Hematopoietic multipotent progenitor cell (in vitro differentiated cells): ENCODE measurements at places on chromosomes 7 and 10. TPM values are rescaled to one million over a fixed set of nuclear protein-coding genes. Genes with fewer than 3 reads are reported as not detected.

GRCh38 chr10:115073796-115074195 lies 19.4 kb upstream of the ATRNL1 start:
- no peak for DNase-seq

GRCh38 chr7:100745184-100745583 lies 11.8 kb downstream of the ZAN start:
- no peak for DNase-seq

DNA sequence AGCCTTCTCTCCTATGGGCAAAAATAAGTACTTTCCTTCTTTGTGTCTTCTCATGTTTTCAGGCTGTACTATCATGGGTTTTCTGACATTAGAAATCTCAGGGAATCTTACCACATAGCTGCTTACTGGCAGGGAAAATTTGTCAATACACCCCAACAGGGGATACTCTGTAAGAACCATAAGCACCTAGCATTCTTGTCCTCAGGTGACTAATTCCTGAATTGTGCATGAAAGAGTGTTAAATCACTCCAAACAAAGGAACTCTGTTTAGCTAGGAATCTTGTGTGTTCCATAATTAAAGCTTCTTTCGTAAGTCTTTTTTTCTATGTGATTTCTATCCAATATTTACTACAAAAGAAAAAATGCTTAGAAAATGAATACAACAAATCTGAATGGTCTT lies 206.7 kb upstream of the POT1 start:
- DNase-seq, result no peak

DNA sequence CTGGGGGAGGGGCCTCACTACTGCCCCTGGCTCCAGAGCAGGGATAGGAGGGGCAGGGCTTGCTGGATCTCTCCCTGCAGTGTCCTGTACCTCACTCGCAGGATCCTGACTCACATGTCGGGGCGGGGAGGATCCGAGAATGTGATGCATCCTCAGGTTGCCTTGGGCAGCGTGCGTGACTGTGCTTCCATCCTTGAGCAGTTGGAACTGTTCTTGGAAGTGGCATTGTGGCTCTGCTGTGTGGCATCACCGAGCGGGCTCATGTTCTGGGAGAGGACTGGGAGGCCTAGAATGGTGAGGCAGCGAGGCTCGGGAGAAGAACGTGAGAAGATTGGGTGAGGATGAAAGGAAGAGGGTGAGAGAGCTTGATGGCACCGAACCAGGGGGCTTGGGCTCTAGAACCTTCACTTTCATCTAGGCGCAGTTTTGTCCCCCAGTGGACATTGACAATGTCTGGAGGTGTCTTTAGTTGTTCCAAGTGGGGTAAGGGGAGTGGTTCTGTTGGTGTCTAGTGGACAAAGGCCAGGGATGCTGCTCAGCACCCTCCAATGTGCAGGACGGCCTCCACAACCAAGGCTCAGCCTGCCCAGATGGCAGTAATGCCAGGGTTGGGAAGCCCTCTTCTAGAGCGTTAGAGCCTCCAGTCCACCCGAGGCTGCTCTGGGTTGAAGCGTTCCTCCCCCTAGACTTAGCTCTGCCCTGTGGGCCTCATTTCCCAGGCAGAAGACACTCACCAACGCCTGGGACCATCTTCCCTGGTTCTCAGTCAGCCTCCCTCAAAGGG lies 8.4 kb downstream of the RARRES2 start:
- no peak for DNase-seq

COL26A1 gene
- under 0.01 TPM for total RNA-seq

NEURL1 gene
- 6.7 TPM for total RNA-seq

- no peak for DNase-seq
Measured at GRCh38 chr10:101123085-101123814, 7.8 kb upstream of the TLX1 start.

AKR1D1 gene
- not detected for total RNA-seq

KLF14 gene
- not detected for total RNA-seq

DNA sequence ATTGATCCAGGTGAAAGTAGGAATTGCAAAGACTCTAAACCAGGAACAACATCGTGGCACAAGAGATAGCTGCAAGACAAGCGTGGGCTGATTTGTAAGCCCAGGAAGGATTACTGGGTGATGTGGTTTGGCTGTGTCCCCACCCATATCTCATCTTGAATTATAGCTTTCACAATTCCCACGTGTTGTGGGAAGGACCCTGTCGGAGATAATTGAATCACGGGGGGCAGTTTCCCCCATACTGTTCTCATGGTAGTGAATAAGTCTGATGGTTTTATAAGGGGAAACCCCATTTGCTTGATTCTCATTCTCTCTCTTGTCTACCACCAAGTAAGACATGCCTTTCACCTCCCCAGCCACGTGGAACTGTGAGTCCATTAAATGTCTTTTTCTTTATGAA lies 59.5 kb downstream of the ST8SIA6 start:
- DNase-seq, result no peak

GRCh38 chr7:121288894-121289293 lies 39.9 kb upstream of the WNT16 start:
- no peak for DNase-seq

- no peak for DNase-seq
Measured at GRCh38 chr10:14040787-14041631, 289.7 kb downstream of the FRMD4A start.

ACBD7 gene
- total RNA-seq, result 0.81 TPM

DNA sequence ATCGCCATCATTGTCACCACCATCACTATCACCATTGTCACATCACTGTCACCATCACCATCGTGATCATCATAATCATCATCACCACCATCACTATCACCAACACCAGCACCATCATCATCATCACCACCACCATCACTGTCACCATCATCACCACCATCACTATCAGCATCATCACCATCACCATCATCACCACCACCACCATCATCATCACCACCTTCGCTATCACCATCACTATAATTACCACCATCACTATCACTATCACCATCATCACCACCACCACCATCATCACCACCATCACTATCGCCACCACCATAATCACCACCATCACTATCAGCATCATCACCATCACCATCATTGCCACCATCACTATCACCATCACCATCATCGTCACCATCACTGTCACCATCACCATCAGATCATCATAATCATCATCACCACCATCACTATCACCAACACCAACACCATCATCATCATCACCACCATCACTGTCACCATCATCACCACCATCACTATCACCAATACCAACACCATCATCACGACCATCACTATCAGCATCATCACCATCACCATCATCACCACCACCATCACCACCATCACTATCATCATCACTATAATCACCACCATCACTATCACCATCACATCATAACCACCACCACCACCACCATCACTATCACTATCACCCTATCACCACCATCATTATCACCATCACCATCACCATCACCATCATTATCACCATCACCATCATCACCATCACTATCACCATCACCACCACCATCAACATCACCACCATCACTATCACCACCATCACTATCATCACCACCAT lies 6.0 kb upstream of the GNA12 start:
- DNase-seq, result no peak

GRCh38 chr7:127717502-127718339 lies 65.7 kb downstream of the SND1 start:
- DNase-seq, result no peak

DNA sequence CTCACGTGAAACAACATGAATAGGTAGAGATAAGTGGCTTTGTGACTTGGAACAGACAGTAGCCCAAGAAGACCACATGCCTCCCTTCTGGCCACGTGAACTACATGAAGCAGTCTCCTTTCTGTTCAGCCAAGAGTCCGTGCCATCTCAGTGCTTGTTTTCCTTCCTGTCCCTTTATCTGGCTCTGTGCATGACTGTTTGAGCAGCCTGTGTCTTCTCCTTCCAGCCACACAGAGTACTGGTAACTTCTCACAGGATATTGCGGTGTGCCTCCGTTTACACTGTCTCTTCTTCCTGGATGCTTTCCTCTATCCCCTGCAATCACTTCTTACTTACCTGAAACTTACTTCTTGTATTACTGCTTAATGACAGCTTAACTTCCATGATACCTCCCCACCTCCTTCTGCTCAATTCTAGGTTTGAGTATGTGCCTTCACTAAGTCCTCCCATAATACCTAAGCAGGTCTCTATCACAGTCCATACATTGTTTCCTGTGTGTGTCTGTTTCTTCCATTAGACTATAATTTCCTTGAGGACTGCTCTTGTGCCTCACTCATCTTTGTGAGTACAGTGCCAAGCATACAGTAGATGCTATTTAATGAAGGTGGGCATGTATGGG lies 748.7 kb downstream of the AUTS2 start:
- no peak for DNase-seq

GSTO2 gene
- 5.7 TPM for total RNA-seq

GRCh38 chr10:88026031-88026430 lies 162.6 kb downstream of the PTEN start:
- DNase-seq, result no peak

- no peak for DNase-seq
Measured at GRCh38 chr7:92053312-92053711, 81.0 kb downstream of the CYP51A1 start.

DNA sequence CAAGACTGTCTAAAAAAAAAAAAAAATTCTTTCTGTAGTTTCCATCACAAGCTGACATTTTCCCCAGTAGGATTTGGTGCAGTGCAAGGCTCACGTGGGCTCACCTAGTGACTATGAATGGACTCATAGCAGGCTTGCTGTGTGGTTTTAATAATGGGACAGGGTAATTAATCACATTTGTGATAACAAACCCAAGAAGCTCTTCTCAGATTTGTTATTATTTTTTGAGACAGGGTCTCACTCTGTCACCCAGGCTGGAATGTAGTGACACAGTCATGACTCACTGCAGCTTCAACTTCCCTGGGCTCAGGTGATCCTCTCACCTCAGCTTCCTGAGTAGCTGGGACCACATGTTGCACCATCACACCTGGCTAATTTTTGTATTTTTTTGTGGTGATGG lies 40.0 kb downstream of the NACAD start:
- no peak for DNase-seq

IPMK gene
- 3.2 TPM for total RNA-seq

CALHM1 gene
- not detected for total RNA-seq

NPC1L1 gene
- total RNA-seq, result under 0.01 TPM

- DNase-seq, result no peak
Measured at GRCh38 chr7:76073335-76073990, 25.6 kb downstream of the MDH2 start.

DNA sequence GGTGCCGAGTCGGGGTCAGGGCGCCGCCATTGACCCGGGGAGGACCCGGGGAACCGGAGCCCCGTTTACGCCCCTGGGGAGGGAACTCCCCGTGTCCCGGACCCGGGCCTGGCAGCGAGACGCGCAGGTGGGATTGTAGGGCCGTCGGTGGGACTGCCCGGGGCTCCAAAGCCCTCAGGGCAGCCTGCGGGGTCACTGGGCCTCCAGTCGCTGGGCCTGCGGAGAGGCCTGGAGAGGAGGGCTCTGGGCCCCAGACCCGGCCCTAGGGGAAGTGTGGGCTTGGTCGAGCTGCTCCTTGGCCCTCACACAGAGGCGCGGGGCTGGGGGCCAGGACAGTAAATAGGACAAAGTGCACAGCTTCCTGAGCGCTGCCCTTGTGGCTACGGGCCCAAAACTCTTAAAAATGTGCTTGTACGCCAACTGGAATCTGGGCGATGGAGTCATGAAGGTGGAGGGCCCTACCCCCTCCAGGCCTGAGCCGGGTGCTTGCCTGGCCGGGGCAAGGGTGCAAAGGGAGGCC lies 657 bp downstream of the ECHDC3 start:
- no peak for DNase-seq

- DNase-seq, result no peak
Measured at GRCh38 chr10:123879606-123880257, 11.9 kb downstream of the CPXM2 start.

GRCh38 chr10:14014423-14014822 lies 316.3 kb downstream of the FRMD4A start:
- no peak for DNase-seq

DNA sequence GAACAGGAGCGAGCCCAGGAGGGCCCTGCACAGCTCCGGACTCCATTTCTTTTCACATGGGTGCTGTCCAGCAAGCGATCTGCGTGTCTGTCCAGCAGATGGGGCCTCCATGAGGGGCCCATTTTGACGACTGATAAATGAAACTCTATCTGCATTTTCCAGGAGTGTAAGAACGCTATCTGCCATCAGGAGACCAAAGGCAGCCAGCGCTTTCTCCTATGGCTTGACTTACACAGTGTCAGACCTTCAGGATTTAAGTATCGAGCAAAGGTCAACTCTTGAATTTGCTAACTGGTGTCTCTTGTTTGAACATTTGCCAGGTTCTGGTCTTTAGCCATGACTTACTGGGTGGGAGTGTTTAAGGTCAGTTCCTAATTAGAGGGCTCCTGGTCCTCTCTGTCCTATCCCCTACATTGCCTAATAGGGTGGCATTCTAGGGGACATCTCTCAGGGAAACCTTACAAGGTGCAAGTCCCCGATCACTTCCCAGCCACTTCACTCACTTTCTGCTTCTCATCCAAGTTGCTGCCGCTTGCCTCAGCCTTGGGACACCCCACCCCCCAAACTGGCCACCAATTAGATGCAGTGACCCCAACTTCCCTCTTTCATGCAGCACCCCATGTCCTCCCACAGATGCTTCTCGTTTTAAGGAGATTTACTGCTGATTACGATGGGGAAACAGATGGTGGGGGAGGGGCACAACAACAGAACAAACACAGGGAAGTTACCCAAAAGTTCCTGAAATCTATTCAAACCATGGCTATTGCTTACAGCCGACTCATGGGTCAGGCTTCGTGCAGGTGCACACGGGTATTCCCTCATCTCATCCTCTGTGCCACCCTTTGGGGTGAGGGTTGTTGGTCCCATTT lies 20.0 kb downstream of the VSIR start:
- no peak for DNase-seq

ABCC2 gene
- total RNA-seq, result 0.27 TPM

- no peak for DNase-seq
Measured at GRCh38 chr7:4840079-4840501, 21.7 kb downstream of the PAPOLB start.

MMD2 gene
- total RNA-seq, result not detected

GRCh38 chr7:17070231-17070708 lies 188.5 kb upstream of the AGR3 start:
- no peak for DNase-seq

NPY gene
- not detected for total RNA-seq

ANXA8 gene
- total RNA-seq, result under 0.01 TPM

GRCh38 chr7:27156508-27156898 lies at the start of gene HOXA7:
Gene HOXA7 (minus strand): TSS chr7:27156675. CDS start chr7:27156545, 130 bp downstream.
- DNase-seq, result no peak

DNA sequence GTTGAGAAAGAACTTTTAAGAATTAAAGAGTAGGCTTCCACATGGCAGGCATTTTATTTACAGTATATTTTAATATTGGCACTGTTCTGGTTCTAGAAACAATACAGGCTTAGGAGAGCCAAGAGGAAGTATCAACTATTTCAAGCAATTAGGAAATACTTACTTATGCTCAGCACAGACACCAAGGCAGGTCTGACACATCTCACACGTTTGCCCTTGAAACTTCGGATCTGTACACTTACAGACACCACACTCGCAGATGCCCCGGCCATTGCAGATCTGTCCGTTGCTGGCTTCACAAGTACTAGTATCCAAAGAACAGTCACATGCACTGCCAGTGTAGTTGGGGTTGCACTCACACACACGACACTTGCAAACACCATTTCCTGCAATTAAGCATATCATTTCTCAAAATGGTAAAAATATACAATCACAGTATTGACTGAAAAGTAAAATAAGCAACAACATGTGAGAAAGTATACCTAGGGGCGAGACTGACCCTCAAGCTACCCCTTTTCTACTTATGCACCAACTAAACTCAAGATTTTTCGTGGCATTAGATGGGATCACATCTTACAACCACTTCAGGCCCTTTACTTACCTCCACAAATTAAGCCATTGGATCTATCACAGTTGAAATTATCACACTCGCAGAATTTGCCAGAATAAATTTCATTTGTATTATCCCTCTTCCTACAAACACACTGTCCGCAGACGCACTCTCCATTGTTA lies 46.6 kb downstream of the ITGB1 start:
- no peak for DNase-seq

OR2A12 gene
- total RNA-seq, result not detected
